ENCODE measurements at places on chromosomes 2 and 18.

GRCh38 chr2:199989822-199990221, 34.4 kb downstream of the MAIP1 start:
- DNase-seq, result no peak

DNA sequence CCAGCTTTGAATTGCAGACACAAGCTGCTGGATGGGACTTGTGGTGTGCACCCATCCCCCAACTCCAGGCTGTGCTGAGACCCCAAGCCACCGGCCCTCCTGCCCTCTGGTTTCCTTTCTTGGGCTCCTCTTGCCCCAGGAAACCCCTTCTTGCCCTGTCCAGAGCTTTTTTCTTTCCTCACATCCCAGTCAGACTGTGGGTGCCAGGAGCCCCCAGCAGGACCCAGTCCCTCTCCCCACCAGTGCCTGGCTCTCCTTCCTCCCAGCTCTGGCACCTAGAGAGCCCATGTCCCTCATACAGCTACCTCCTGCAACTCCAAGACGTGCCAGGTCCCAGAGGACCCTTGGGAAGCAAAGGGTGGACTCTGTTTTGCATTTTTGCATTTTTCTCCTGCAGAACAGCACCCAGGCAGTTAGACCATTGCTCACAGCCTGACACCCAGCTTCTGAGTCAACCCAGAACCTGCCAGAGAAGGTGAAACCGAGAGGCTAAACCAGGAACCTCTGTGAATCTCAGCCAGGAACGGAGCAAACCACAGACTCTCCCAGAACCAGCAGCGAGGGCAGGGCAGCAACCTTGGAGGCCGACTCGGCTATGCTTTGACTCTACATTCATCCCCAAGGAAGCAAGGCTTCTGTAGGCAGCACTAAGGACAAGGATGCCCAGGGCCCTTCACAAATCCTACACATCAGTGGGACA, 221.1 kb downstream of the ANAPC1 start:
- no peak for DNase-seq

- peak; percentile 37 for DNase-seq
These were observed 1.4 kb downstream of the MARCHF7 start for GRCh38 chr2:159713631-159714246.

DNA sequence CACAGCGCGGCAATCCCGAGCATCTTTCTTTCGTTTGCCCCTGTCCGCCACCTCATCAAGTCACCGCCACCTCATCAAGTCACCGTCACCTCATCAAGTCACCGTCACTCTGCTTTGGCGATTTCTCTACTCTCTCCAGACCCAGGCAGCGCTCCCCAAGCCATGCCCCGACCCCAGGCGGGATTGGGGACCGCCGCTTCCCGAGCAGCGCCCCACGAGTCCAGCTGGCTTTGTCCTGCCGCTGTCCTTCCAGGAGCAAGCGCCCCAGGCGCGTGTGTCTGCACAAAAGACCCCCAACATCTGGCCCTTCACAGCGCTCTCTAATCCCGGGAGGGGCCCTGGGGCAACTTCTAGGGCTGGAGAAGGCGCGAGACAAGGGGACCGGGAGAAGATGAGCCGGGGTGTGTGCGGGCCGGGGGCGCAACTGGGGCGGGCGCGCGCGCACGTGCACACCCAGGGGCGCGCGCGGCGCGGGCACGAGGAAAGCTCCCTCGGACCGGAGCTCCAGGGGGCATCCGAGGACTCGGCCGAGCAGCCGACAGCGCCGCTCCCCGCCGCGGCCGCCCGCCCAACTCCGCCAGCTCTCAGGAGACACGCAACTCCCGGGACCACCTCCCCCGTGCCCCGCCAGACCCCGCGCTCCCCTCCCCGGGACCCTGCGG, 633 bp upstream of the RNF152 start:
- DNase-seq, result peak; percentile 60

DNA sequence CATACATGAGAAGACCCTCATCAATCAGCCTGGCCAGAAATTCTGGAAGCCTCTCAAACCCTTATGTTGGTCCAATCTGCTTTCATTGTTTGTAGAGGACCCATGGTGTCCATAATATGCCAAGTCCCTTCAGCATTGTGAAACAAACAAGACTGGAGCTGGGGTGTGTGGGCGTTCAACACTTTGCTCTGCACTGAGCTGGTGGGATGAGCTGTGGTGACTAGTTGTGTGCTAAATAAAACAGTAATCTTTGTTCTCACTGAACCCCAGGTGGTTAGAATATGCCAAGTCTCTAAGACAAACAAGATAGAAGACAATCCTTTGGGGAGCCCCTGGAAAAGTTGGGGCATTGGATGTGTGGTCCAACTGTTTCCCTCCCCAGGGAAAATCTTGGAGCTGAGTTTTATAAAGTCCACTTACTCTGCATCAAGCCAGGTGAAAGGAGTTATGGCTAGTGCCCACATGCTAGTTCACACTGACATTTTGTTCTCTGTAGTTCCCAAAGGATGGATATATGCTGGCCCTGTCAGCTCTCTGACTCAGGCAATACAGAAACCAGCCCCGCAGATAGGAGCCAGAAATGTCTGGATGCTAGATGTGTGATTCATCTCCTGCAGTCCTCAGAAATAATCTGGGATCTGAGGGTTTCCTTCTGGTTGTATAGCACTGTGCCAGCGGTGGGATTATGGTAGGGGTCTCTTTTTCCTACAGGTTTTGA, 260.2 kb downstream of the TMX3 start:
- DNase-seq, result peak; percentile 73

DNA sequence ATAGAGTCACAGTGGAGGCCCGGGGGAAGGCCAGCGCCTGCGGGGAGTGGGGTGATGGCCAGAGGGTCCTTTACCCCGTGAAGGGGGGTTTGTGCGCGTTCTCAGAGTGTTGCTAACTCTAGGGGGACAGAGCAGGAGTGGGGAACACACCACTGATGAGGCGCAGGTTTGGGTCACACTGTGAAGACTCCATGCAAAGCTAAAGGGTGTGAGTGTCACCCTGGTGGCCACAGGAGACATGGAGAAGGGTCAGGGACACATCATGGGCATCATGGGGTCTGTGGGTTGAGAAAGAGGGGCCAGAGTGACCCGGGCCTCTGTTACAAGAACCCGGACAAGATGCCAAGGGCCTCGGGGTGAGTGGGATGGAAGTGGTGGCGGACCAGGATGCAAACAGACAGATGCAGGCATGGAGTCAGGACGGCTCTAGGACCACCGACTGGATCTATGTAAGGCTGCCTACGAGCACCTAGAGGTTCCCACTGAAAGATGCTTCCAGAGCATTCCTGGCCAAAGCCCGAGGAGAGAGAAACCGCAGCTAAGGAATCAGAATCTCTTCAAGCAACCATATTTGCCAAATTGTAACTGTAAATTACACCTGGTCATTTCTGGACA, 84.3 kb downstream of the PXDN start:
- DNase-seq, result no peak

DNA sequence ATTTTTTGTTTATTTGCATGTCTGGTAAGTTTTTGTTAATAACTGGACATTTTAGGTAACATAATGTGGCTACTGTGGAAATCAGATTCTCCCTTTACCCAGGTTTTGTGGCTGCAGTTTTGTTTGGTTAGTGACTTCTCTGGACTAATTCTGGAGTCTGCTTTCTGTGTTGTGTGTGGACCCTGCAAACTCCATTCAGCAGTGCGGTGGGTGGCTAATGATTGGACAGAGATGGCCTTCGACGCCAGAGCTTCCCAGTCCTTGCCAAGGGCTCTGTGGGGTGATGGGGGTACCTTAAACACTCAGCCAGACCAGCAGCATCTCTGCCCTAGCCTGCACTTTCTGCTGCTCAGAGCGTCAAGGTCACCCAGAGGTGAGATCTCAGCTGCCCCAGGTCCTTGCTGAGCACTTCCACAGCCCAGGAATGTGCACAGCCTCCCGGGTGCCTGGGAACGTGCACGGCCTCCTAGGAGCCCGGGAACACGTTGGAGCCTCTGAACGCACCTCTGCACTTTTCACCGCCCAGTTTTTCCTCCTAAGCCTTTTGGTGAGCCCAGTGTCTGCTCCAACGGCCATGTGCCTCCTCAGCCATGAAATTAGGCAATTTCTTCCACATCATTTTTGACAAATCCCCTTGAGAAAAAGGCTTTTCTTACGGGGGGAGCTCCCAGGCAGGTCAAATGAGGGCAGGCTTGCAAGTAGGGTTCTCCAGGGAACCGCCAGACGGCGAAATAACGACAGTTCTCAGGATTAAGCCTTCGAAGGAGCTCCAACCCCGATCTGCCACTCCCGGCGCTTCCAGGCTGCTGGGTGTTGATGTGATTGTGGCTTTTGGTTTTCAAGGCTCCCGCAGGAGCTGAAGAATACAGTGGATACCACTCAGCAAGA, 35.2 kb upstream of the KLF11 start:
- DNase-seq, result peak; percentile 69

DNA sequence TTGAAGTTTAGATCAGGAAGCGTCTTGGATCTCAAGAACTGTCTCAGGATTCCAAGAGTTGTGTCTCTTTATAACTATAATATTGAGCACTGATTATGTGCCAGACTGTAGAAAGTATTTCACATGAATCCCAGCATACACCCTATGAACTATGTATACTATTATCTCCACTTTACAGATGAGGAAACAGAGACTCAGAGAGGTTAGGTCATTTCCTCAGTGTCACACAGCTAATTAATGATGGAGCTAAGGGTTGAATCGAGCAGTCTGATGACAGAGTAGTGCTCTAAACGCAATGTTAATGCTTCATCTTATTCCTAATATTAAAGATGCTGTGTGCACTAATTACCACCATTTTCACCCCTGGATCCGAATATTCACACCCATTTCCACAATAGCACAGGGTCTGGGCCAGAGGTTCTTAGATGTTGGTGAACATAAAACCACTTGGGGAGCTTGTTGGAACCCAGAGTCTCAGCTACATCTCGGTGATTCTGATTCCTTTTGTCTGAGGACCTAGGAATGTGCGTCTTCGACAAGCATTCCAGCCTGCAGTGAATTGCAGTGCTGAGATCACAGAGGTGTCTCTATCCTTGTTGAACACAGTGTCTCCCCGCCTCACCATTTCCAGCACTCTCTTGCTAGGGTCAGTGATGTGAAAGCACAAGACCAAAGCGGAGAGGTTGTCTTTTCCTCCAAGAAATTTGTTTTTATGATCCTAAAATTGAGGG, 213.8 kb downstream of the SP3 start:
- no peak for DNase-seq

- peak; percentile 22 for DNase-seq
These were observed 102.5 kb upstream of the LDAH start for GRCh38 chr2:20925265-20925889.

- DNase-seq, result no peak
These were observed 59.5 kb downstream of the LPIN1 start for GRCh38 chr2:11805920-11806319.

DNA sequence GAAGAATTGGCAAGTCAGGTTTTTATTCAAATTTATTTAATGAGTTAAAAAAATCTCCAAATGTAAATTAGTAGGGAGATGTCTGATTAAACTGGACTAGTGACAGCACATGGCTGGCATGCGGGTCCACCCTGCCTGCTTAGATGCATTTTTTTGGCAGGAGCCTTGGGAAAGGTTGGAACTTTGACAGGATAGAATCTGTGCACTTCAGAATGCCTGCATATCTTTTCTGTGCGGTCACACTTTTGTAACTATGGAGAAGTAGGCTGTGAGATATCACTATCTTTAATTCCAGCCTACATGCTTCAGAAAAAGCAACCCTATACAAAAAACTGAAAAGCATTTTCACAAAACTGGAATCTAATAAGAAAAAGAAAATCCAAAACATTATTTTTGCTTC, 317.8 kb downstream of the MBD2 start:
- DNase-seq, result no peak

DNA sequence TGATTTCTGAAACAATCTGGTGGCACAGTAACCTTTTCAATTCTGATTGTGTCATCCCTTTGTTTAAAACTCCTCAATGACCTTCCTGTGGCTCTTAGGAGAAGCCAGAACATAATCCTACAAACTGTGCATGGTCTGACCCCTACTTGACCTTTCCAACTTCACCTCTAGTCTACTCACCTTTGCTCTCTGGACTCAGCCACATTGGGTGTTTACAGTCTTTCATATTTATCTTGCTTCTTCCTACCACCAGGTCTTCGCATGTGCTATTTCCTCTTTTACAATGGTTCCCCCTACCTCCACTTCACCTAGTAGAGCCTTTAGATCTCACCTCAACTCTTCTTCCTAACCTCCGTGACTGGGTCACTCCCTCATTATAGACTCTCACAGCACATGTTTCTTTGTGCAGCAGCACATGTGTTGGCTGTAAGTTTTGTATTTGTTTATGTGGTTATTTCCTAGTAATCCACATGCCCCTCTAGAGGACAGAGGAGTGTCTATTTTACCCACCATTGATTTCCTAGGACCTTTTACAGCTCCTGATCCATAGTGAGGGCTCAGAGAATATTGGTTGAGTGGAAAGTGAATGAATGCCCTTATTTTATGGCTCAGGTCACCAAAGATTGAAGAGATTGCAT, 320.8 kb upstream of the MEIS1 start:
- no peak for DNase-seq

DNA sequence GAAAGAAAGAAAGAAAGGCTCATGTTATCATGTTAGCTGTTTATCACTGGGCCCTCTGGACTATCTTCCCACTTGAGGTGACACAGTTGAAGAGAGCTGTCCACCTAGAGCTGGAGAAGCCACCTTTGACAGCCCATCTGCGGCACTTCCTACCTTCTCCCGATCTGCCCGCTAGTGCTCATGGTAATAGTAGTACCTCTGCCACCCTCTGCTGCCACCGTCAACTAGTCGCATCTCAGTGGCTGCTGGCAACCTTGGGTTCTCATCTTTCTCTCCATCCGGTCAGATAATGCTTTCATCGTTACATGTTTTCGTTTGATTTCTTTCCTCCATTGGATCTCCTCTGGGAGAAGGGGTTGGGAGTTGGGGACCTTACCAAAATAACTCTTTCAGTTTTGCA, 63.2 kb upstream of the COPS8 start:
- DNase-seq, result no peak

GRCh38 chr2:205705511-205706349, 23.4 kb downstream of the NRP2 start:
- no peak for DNase-seq

GRCh38 chr18:79452190-79452990, 56.7 kb downstream of the NFATC1 start:
- no peak for DNase-seq

- no peak for DNase-seq
These were observed 82.3 kb downstream of the ZEB2 start for GRCh38 chr2:144437636-144438035.

GRCh38 chr2:27638037-27638637, 9.3 kb downstream of the GPN1 start:
- DNase-seq, result peak; percentile 48

All from fibroblast of skin of scalp (primary cell).